Fibroblast of skin of left biceps (primary cell): ENCODE measurements at places on chromosomes 16 and 17.

DNA sequence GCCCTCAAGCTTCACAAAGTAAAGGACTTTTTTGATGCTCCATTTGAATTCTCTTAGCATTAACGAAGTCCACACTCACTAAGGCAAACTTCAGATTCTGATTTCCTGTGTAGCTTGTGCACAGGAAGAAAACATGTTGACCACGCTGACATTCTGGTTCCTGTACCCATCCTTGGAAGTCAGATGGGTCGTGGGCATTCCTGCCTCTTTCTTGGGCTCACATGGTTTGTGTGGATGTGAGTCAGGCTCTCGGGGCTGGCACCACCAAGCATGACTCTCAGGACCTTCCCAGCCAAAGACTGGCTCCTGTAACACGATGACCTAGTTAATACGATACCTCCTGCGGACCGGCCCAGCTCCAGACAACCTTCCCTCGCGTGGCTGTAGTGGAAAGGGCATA, 32.8 kb downstream of the ARSG start:
- no peak for DNase-seq

GRCh38 chr16:3819746-3820724, 60.5 kb downstream of the CREBBP start:
- peak; percentile 91 for DNase-seq

DNA sequence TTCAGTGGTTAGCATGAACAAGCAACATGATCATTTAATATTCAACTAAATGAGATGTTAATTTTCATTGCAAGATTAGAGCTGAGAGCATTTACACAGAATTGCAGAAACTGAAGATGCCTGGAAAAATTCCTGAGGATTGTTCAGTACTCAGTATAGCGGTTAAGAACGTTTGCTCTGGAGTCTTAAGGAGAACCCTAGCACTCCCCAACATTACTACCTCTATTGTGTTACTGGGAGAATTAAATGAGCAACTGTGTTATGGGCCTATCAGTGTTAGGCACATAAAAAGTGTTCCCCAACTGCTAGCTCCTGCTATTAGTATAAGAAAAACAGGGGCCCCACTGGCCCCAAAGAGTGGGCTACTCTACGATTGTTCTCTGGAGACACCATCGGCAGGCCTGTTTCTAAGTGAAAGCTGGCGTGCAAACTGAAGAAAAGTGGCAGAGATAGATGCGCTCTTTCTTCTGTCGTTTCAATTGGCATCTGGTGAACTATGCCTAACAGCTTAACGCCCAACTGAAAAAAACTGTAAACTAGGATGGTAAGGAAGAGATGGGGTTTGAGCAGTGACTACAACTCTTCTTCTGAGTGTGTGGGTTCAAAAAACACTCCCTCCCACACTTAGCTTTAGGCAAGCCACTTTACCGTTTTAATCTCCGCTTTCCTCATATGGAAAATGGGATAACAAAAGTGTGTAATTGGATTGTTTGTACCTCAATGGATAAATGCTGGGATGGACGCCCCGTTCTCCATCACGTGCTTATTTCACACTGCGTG, 1.3 kb downstream of the CDR2 start:
- DNase-seq: no peak

DNA sequence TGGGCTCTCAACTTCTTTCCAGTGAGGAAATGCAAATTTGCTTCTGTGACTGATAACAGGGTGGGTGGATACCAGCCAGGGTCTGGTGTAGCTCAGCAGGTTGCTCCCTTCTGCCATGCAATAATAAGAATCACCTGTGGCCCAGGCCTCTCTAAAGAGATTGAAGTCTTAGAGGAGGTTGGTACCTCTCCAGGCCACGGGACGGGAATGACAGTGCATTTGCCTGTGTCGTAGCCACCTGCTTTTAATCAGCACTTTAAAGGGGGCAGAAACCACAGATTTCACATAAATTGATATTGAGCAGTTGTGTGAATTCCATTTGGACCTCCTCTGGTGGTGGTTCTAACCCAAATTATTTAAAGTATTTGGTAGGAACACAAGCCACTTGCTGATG, 246.9 kb downstream of the PRKCA start:
- DNase-seq: peak; percentile 94

DNA sequence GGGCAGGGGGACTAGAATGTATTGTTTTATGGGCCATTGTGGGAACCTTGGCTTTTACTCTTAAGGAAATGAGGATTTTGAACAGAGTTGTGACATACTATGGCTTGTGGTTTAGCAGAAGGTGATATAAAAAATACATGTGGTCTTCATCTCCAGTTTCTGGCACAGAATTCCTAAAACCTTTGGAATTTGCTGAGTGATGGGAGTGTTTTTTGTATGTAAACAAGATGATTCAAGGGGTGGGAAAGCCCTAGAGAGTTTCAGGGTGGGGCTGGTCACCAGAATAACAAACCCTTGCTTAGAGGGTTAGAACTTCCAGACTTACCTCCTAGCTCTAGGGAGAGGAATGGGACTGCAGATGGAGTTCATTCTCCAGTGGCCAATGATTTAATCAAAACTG, 316.1 kb downstream of the PHKB start:
- DNase-seq: peak; percentile 17

DNA sequence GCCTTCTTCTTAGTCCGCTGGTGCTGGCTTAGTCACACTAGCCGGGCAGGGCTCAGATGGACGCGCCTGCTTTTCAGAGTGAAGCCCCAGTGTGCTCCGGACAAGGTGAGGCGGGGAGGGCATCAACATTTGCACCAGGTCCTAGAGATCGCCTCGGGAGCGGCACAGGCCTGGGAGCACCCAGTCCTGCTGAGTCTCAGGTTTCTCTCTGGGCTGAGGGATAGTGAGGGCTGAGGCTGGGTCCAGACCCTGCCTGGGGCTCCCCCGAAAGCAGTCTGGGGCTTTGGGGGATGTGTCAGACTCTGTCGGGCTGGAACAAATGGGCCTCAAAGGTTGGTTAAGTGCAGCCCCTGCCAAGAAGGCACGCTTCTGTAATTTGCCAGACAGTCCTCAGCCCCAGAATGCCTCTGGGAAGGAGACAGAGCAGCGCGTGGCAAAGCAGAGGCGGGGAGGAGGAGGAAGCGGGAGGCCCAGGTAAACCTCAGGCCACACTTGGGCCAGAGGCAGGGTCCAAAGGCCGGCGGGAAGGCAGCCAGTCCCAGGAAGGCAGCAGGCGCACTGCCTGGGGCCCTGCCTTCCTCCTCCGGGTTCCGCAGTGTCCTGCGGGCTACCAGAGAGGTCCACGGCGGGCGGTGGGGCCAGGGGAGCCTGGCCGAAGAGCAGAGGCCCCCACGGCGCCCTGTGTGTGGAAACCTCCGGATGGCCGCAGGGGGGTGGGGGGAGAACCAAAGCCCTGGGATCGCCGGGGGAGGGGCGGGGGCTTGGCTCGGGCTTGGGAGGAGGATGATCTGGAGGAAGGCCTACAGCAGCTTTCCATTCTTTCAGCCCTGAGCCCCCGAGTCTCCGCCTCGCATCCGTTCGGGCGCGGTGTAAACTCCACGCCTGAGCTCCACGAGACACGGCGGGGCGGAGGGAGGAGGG, 39.5 kb upstream of the ATP2A3 start:
- no peak for DNase-seq

DNA sequence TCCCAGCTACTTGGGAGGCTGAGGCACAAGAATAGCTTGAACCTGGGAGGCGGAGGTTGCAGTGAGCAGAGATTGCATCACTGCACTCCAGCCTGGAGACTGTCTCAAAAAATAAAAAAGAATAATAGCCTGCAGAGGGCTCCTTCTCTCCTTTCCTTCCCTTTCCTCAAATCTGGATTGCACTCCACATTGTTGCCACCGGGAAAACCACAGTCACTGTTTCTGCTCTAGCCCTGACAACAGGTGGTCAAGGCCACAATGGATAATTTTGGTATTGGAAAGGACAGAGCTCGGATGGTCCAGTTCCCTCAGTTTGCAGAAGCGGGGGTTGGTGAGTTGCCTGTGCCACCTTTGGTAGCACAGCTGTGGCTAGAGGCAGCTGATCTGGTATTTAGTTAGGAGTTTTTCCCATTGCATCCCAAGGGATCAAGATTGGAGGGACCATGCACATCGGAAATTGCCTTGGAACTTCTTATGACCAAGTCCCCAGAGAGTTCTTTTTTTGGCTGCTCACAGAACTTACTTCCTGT, 44.7 kb upstream of the PRSS54 start:
- DNase-seq: no peak

DNA sequence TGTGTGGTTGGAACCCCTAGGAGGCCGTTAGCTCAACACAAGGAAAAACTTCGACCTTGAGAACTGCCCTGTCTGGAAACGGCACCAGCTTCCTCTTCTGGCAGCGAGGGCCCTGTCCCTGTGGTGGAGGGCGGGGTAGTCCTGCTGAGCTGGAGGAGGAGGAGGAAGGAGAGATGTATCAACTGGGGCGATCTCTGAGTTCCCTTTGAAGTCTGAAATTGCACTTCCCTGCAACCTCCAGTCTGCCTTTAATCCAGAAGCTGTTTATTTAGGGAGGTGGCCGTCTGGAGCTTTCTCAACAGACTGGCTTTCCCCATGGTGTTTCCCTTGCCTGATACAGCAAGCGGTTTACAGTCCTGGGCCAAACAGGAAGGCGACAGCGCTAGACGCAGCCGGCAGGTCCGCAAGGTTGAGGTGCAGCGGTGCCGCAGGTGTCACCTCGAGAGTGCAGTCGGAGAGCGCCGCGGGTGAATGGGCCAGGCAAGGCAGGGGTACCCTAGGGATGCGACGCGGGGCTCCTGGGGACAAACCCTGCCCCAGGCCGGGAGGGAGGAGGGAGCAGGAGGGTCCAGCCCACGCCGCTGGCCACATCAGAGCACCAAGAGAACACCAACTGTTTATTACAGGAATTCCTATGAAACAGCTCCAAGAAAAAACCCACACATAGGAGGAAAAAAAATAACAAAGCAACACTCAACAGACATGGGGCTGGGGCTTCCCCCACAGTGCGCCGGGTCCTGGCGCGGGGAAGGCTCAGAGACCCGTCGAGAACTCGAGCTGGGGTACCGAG, 11.4 kb upstream of the MRPS23 start:
- no peak for DNase-seq

GRCh38 chr17:8225813-8226535, 15.6 kb upstream of the AURKB start:
- DNase-seq: peak; percentile 53

DNA sequence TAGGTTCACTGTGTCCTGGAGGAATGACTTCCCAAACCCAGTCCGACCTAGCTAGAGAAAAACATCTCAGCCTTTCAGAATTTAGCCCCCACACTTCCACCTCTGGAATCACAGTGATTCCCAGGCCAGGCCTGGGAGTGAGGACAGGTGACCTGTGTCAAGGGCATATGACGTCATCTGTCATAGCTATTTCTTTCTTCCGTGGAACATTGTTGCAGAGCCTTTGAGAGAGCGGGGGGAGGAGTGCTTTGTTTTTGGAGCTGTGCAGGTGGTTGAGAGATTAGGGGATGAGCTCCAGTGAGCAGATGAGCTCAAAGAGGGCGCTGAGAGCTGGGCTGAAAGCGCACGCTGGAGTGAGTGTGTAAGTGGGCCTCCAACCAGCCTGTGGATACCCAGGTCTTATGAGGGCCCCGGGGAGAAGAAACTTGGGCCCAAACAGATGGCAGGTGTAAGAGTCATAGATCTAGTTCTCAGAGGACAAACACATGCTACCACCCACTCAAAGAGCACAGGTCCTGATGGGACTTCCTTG, 344.8 kb downstream of the SNX29 start:
- DNase-seq: no peak

DNA sequence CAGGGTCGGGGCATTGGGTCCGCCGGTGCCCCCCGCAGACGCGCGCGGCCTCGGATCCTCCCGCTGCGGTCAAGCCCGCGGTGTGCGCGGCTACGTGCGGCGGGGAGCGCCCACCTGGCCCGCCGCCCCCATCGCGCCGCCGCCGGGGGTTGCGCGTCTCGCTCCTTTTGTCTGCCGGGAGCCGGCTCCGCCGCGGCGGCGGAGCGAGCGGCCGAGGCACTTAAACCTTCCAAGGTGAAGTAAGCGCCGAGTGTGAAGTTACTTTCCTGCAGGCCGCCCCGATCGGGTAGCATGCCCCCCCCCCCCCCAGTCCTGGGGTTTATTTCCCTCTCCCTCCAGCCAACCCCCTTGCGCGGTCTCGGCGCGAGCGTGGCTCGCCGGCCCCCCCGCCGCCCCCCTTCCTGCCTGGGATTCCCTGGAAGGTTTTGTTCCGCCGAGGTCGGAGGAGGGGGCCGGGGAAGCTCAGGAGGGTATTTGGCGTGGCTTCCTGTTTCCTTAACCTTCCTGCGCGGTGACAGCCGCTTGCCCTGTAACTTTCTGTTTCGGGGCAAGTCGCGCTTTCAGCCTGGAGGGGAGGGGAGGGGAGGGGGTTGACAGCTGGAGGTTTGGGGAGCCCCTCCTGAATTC, 56.6 kb upstream of the GSE1 start:
- no peak for DNase-seq

DNA sequence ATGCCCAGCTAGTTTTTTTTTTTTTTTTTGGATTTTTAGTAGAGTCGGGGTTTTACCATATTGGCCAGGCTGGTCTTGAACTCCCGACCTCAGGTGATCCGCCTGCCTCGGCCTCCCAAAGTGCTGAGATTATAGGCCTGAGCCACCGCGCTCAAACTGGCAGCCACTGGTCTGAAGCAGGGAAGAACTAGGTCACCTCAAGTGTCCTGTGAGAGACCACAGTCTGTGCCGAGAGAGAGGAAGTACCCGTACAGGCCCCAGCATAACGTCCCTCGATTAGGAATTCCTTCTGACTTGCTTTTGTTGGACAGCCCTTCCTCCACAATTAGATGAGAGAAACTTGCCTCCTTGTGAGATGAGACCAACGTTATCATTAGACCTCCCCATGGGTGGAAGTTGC, 13.7 kb upstream of the CD300E start:
- no peak for DNase-seq

DNA sequence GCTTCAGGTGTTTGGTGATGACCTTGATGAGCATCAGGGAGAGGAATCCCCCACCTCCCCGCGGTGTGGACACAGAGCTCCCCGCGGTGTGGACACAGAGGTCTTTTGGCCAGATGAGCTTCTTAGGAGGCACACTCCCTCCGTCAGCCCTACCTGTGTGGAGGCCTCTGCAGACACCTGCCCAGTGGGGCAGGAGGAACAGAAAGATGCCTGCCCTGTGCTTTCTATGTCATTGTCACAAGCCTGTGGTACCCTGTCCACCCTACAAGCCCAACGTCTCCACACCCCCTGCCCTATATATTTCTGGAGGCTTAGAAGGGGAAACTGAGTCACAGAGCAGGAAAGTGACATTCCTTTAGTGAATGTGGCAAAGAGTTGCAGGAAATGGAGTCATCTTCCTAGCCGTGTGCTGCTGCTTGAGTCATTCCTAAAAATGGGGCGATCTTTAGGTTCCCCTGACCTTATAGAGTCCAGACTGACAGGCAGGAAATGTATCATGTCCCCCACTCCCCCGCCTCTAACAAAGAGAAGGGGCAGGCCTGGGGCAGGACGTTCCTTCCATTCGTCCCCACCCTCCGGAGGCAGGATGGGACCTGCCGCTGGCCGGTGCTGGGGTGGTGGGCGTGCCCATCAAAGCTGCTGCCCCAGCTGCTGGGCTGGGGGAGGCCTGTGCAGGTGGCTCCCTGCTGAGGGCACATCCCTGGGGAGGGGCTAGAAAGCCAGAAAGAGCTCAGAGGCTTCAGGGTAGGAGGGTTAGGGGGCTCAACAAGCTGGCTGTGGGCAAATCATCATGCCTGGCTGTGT, 1.0 kb upstream of the C16orf74 start:
- no peak for DNase-seq
